ENCODE measurements at places on chromosomes 16 and 17.

DNA sequence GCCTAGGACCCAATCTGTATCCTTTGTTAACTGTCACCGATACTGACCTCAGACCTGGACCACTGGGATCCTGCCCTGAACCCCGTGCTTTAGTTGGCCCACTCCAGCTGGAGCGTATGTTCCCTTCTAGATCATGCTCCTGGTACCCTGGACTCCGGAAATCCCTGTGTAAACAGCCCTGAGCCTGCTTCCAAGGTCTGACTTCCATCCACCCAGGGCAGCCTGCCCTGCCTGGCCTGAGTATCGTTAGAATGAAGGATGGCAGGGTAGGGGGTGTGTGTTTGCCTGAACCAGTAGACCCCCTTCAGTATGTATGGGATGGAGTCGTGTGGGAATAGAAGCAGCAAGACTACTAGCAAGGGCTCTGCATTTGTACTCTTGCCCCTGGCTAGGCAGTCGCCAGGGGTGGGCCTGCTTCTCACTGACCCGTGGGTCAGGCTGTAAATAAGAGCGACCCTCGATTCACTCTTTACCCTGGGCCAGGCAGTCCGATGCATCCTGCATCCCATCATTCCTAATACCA is 691 bp upstream of the TMEM98 start:
- no peak for DNase-seq

- DNase-seq = no peak
Measured at GRCh38 chr17:65121368-65121767, 15.8 kb upstream of the RGS9 start.

- DNase-seq = no peak
Measured at GRCh38 chr17:59369031-59369975, 37.8 kb downstream of the YPEL2 start.

GRCh38 chr16:11669380-11670146 is 1.3 kb downstream of the SNN start:
- no peak for DNase-seq
